ENCODE measurements at places on chromosomes 6 and 20.

- no peak for DNase-seq
Observed at GRCh38 chr6:87210979-87211378, 55.6 kb downstream of the ZNF292 start.

GRCh38 chr20:5848711-5849505, 98.7 kb downstream of the SHLD1 start:
- DNase-seq = no peak

DNA sequence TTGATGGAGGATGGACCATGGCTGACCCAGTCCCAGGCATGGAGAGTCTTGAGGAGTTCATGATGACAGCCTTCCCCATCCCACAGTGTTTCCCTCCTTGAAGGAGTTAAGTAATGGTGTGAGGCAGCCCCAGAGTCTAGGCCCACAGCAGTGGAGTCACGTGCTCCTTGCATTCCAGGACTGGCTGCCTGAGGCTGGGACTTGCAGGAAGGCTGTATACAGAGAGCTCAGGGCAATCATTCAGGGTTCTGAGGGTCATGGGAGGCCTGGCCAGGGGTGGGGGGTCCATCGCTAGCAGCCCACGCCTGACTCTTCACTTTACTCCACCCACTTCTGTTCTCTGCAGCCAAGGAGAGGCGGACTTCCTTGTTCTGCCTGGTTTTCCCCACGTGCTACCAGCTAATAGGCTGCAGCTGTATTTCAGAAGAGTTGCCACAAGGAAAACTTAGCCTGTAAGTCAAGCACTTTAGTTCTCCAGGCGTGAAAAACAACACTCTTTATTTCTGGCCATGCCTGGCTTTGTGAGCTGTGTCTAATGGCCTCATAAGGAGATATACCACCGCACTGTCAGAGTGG, 272.5 kb downstream of the DHX35 start:
- DNase-seq = peak; percentile 40

DNA sequence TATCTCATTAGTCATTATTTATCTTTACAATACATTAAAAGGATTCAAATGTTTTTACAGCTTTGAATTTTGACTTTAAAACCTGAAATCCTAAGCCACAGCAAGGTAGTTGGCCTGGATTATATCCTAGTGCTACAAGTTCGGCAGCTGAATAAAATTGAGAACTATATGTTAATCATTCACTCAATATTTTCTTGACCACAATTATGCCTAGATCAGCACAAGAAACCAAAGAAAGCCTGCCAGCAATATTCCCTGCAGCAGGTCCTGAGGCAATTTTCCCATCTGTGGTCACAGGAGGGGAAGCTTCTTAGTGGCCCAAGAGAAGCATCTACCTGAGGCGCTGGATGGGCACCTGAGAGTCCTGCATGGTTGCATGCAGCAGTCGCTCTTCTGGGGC, 183.5 kb downstream of the GMDS start:
- no peak for DNase-seq

- DNase-seq = no peak
Observed at GRCh38 chr6:110509617-110510241, 33.3 kb upstream of the SLC22A16 start.

GRCh38 chr20:32559753-32560380, 25.3 kb downstream of the NOL4L start:
- DNase-seq = no peak

DNA sequence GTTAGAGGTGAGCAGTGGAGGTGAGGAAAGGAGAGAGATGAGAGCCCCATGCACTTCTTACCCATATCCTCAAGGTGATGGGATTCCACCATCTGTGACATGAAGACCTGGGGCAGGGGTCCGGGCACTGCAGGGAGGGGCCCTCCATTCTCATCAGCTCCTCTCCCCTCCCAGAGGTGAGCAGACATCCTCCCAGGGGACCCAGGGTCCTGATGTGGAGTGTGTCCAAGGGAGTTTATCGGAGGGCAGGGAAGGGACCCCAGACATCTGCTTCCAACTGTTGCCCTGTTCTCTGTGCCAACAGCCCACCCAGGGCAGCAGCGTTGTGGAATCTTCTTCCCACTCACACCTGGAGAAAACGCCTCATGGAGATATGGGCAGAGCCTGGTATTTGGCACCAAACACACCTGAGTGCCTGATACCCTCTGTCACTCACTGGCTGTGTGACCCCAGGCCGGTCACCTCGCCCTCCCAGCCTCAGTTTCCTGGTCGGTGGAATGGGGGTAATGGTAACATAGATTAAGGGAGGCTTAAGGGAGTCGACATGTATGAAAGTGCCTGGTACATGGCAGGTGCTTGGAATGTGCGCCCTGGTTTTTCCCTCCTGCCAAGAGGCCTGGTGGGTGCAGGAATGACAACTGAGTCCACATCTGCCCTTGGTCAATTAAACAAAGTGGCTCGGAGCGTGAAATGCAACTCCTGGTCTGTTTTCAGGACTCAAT, 227.9 kb downstream of the PREX1 start:
- DNase-seq = no peak

DNA sequence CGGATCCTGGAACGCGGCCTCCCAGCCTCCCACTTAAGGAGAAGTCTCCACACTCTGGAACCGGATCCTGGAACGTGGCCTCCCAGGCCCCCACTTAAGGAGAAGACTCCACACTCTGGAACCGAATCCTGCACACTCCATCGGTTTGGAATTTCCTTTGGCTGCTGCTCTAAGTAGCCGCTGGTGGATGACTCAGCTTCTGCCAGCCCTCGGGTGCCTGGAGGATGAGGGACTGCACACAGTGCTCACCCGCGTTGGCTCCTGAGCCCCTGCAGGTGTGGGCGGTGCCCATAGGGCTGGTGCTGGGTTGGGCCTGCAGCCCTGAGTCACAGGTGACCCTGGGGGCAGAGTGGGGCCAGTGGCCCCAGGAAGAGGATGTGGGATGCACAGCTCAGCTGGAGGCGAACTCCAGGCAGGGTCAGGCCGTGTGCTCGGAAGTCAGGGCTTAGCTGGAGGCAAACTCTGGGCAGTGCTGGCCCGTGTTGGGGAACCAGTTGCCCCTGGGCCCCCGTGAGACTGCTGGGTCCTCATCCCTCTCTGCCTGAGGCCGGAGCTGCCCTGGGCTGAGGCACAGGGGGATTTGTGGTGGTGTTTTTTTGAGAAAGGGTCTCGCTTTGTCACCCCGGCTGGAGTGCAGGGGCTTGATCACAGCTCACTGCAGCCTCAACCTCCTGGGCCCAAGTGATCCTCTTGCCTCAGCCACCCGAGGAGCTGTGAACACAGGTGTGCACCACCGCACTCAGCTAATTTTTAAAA, 13.9 kb upstream of the TNFRSF6B start:
- DNase-seq = no peak

GRCh38 chr6:52994031-52994838, 849 bp downstream of the GSTA4 start:
- DNase-seq = peak; percentile 84

GRCh38 chr6:18861204-18861603, 474.1 kb downstream of the RNF144B start:
- DNase-seq = no peak

GRCh38 chr6:69887714-69888345, 21.5 kb downstream of the COL19A1 start:
- DNase-seq = no peak

- DNase-seq = no peak
Observed at GRCh38 chr6:13159300-13159699, 169.0 kb downstream of the TBC1D7 start.

DNA sequence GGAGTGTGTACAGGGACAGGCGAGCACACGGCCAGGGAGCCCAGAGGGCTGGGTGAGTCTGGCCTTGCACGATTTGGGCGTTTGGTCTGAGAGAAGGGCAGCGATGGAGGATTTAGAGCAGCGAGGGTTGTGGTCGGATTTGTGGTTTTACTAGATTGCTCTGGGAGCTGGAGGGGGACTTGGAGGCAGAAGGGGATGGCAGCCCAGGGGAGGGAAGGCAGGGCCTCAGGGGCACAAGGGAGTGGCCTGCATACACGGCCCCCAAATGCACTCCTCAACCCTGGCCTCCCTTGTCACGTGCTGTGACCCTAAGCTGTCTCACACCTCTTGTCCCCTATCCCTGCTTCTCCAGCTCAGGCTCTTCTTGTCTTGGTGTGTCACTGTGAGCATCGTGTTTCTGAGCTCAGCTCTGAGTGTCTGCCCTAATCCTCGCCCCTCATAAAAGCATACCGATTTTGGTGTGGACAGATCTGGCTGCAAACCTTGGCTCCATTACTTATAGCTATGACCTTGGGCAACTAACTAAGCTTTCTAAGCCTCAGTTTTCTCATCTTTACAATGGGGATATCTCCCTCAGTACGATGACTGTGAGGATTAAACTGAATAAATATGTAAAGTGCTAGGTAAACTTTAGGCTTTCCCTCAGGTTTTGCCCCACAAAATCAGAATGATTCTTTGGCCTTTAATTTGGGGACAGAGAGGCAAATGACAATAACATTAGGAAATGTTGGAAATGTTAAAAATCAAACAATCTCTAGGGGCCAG, 120.1 kb upstream of the ARMC2 start:
- no peak for DNase-seq

DNA sequence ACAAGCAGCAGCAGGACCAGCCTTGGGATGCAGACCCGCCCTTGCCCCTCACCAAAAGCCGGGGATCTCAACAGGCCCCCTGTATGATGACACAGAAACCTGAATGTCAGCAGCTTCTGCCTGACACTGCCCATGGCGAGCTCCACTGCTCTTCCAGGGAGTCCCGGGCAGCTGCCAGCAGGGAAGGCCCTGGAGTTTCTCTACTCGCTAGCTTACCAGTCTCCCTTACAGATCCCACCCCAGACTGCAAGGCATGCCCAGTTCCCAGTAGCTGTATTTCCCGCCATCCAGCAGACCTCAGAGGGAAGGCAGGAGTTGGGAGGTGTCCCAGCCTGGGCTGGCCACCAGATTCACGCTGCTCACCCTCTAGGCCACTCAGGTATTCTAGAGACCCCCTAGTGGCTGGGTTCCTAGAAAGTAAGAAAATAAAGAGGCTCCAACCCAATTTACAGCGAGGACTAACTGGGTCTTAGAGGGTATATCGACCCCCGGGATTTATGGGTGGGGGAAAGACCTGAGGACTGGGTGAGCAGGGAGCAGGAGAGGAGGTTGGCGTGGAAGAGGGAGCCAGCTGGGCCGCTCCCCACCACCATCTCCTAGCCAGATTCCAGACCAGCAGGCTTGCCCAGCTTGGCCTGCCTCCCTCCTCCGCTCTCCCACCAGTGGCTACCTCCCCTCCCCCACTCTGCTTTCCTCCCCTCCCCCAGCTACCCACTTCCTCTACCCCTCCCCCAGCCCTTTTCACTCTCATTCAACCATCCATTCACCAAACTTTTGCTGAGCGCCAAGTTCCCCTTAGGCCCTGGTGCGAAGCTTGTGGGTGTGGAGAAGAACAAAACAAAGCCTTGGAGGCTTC, 9.7 kb upstream of the HMGA1 start:
- no peak for DNase-seq

All from right kidney (tissue), 9 donors.